Osteoblast (primary cell): ENCODE measurements at places on chromosomes 13 and 19.
A peak's percentile ranks its signal among the peaks of the same experiment; 100 is the strongest.

- DNase-seq, result peak; percentile 73
These were observed 37.1 kb downstream of the UTP14C start for GRCh38 chr13:52061587-52061986.

- peak; percentile 66 for DNase-seq
These were observed 25.8 kb upstream of the TINCR start for GRCh38 chr19:5593343-5594255.

GRCh38 chr19:9406798-9407352, 28.5 kb downstream of the ZNF266 start:
- peak; percentile 93 for DNase-seq

GRCh38 chr13:22644941-22645340, 535.8 kb upstream of the SGCG start:
- no peak for DNase-seq

- peak; percentile 34 for DNase-seq
These were observed 62.2 kb downstream of the DNAJC15 start for GRCh38 chr13:43085545-43085944.

DNA sequence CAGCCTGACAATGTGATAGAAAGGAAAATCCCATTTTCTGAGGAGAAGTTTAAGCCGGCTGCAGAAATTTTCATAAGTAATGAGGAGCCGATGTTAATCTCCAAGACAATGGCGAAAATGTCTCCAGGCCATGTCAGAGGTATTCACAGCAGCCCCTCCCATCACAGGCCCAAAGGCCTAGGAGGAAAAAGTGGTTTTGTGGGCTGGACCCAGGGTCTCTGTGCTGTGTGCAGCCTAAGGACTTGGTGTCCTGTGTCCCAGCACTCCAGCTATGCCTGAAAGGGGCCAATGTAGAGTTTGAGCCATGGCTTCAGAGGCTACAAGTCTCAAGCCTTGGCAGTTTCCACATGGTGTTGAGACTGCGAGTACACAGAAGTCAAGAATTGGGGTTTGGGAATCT, 32.9 kb upstream of the GPC6 start:
- no peak for DNase-seq

DNA sequence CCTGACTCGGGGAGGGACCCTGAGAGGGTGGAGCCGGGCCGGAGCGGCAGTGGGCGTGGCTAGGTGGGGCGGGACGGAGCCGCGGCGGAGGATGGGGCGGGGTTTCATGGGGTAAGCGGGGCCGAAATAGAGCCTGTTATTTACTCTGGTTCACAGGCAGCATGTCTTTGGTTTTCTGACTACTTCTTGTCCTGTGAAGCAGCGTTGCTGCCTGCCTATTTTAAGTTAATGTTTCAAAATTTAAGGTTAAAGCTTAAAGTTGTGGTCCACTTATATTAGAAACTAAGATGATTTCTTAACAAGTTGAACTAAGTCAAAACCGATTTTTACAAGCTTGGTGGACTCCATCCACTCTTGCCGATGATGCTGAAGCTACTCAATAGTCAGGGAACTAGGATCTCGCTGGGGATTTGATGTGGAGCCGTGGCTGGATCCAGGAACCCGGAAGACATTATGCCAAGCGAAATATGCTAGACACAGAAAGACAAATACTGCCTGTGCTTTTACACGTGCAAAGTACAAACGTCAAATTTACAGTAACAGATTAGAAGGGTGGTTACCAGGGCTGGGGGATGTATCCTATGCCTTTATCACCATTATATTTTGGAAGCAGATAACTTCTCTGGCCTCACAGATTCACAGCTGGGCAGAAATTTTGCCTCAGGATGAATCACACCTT, 433 bp upstream of the ZNF616 start:
- DNase-seq, result peak; percentile 17
